ENCODE measurements at places on chromosomes 3 and 15.

- DNase-seq = no peak
Observed at GRCh38 chr3:12897381-12898289, 56.3 kb upstream of the RPL32 start.

GRCh38 chr15:65869954-65870871 is 922 bp downstream of the RAB11A start:
- no peak for DNase-seq

GRCh38 chr3:162317046-162317445 is 820.4 kb downstream of the OTOL1 start:
- DNase-seq = no peak

DNA sequence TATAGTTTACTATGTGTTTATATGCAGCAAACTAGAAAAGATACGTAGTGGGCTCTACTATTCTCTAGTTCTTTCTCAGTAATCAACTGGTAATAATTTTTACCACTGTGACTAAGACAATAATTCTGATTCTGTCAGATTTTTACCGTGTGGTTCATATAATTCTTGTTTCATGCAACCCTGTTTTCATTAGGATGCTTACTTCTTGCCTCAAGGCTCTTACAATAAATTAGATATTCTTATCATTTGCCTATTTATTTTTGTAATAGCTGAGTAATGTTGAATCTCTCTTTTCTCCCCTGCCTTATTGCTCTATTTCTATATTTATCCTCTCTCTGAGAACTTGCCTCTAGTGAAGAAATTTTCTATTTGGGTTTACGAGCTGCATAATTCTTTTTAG is 524.7 kb downstream of the NAALADL2 start:
- DNase-seq = no peak

- DNase-seq = no peak
Observed at GRCh38 chr3:23356169-23356568, 153.0 kb downstream of the UBE2E2 start.
